ENCODE measurements at places on chromosomes 12 and 14. TPM values are rescaled to one million over a fixed set of nuclear protein-coding genes. Genes with fewer than 3 reads are reported as not detected.

FITM1 gene
- polyA plus RNA-seq = 1.1 TPM

CNIH1 gene
- 140 TPM for polyA plus RNA-seq

WNT5B gene
- polyA plus RNA-seq = 5.5 TPM

SMIM41 gene
- polyA plus RNA-seq = not detected

CD69 gene
- 1.3 TPM for polyA plus RNA-seq

Measured in left kidney (tissue), 8 donors.